ENCODE measurements at places on chromosomes 4 and X.

GRCh38 chr4:137651128-137651527, 118.8 kb upstream of the PCDH18 start:
- no peak for DNase-seq

GRCh38 chrX:13092455-13092941, 48.1 kb upstream of the FAM9C start:
- DNase-seq = no peak

GRCh38 chr4:83618991-83619645, 83.2 kb downstream of the GPAT3 start:
- DNase-seq = no peak

GRCh38 chr4:74570095-74570494, 125.2 kb downstream of the AREG start:
- DNase-seq = no peak

DNA sequence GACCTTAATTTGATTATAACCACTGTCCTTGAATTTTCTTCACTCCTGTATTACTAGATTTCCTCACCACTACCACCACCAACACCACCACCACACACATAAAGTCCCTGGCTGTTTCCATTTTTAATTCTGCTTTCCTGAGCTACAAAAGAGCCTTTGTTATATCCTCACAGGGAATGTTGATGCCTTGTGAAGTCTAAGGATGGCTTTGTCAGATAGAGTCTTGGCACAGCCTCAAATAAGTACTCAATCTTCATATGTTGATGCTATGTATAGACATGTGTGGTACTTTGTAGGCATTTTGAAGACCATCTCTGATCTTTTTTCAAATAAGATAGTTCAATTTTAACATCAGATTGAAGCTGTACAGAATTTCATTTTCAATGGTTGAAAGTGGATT, 1016.7 kb upstream of the LCORL start:
- no peak for DNase-seq

DNA sequence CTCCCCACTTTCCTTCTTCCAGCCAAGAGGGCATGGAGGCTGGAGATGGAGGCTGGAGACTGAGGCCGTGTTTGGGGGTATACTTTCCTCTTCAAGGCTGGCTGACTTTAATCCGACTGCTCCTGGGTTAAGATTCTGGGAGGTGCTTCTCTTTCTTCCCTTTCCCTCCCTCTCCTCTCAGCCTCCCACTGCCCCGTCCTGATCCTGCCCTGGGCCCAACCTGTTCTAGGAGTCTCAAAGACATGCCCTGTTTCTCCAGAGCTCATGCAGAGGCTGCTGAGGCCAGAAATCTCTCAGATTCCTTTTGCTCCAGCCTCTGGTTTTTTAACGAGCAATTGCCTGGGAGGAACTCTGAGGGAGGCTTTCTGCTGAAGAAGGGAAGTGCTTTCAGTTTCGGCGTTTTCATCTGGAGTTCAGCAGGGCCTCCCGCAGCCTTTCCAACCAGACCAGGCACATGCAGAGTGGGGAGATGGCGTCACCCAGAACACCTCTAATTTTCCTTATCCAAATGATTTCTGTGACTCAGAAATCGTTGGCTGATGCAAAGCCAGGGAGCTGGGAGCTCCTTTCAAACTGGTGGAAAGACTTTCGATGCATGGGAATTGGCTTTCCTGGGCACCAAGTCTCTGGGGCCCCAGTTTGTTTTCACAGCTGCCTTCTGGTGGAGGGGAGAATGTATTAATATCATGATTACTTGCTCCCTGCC, 34.5 kb upstream of the FAM9C start:
- no peak for DNase-seq

GRCh38 chr4:57344296-57344695, 234.1 kb upstream of the IGFBP7 start:
- no peak for DNase-seq

DNA sequence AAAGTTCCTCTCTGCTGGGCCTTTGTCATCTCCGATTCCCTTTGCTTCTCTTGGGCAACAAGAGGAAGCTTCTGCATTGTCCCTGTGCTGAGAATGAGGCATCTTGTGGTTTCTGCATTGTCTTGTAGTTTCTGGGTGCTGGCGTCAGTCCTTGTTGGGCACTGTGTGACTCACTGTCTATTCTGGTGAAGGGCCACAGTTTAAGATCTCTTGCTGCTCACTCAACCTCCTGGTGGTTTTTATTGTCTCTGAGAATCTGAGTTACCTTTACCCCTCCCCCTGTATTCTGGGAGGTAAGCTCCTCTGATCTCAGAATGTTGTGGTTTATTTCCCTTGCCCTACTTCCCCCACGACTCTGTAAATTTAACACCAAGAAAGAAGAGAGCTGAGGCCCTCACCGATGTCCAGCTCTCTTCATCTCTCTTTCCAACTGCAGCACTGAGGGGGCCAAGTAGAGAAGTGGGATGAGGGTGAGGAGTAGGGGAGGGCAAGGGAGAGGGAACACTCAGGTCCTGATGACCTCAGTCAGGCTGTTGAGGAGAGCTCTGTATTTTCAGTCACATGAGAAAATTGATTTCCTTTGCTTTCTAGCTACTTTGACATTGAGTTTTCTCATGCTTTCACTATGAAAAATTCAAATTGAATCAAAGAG, 441.6 kb upstream of the PITX2 start:
- no peak for DNase-seq

GRCh38 chrX:103063191-103063845, 653 bp downstream of the BEX1 start:
- no peak for DNase-seq

DNA sequence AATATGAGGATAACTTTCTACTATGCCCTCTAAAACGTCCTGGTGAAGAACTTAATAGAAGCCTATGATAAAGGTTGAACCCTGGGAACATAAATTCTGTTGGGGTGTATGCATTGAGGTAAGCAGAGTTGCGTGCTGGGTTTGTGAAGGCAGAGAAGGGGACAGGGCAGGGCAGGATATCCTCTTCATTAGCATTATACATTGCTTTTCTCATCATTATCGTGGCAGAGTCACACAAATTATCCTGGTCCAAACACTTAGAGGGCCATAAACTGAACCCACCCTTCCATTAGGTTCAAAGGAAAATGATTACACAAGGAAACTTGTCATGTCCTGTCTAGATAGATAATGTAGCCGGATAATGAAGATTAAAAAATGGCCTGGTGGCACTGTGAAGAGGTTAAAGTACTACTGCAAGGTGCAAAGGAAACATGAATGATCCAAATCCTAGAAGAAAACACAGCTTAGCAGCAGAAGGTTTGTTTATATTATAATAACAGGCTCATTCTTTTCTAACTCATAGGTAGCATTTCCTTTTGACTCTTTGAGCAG, 189.1 kb downstream of the SPCS3 start:
- no peak for DNase-seq

GRCh38 chr4:18942874-18943273, 921.3 kb upstream of the LCORL start:
- no peak for DNase-seq

DNA sequence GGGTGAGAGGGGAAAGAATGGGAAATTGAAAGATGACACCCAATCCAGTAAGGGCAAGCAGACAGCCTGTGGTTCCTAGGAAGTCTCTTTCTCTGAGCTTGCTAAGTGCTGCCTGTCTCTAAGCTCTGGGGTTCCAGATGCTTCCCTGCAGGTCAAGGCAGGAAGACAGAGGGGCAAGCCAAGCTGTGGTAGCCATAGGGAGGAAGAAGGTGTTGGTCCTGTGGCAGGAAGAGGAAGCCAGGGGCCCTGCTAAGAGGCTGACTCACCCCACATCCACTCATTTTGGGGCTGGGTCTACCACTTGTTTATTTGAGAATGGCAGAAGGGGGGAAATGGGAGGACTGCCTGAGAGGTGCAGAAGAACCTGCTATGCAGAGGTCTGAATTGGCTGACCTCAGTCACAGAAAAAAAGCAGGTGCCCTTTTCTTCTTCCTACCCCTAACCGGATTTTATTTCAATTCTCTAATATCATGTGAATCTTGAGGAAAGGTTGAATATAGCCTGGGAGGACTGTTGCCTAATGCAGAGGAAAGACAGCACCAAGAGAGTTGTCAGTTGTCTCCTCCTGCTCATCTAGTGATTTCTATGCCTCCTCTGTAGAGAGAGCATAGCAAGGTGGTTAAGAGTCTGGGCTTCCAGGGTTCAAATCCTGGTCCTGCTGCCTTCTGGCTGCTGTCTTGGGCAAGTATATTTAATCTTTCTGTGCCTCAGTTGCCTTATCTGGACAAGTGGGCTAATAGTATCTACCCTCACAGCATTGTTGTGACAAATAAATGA, 27.4 kb downstream of the HOPX start:
- no peak for DNase-seq

DNA sequence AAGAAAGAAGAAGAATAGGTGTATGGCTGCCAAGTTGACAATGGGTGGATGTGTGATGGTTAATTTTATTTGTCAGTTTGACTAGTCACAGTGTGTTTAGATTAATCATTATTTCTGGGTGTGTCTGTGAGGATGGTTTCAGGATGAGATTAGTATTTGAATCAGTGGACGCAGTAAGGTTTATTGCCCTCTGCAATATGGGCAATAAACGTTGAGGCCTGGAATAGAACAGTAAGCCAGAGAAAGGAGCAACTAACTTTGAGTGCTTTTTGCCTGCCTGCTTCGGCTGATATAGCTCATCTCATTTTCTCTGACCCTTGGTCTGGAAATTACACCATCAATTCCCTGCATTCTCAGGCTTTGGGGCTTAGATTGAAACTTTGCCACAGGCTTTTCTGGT, 140.8 kb upstream of the SPANXN4 start:
- no peak for DNase-seq

- DNase-seq = no peak
These were observed 20.3 kb downstream of the NPY2R start for GRCh38 chr4:155228713-155229112.

GRCh38 chr4:168408620-168409019, 71.7 kb downstream of the DDX60L start:
- no peak for DNase-seq

DNA sequence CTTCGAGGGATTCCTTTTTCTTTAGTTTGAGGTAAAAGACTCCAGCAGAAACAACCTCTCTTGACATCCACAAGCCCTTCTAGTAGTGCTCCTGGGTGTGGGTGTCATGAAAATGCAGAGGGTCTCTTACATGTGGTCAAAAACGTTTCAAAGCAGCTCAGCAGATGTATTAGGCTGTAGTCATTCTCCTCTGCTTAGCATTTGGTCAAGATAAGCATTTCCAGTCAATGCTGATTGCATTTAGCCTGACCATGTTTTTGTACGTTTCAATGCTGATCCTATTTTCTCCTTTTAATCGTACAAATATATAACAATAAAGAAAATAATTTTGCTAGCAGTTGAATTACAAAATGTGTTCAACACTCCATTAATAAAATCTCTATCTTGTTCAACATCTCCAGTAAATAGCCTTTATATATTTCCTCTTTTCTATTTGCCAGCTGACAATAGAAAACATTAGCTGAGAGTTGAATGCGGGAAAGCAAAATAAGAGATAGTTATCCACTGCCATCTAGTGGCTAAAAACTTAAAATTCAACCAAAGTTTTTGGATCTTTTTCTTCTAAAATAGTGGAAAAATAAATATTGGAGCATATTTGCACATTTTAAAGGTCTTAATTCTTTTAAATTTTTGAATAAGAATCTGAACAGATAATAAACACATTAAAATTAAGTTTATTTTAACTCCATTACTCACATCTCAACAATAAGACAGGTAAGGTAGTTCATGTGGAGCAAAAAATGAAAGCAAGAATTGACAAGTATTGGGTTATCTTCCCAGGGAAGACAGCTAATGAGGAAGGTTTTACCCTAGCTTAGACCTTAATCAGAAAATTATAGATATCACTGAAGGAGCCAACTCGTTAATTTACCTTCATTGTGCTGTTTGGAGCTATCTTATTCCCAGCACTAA, 15.2 kb upstream of the PACRGL start:
- DNase-seq = no peak

GRCh38 chr4:101792056-101792590, 1.6 kb downstream of the BANK1 start:
- no peak for DNase-seq

GRCh38 chr4:129446074-129446473, 350.1 kb downstream of the C4orf33 start:
- DNase-seq = no peak

GRCh38 chrX:118225711-118226428, 109.3 kb upstream of the KLHL13 start:
- no peak for DNase-seq

- no peak for DNase-seq
These were observed 54.0 kb downstream of the SLC9A7 start for GRCh38 chrX:46704767-46705386.

DNA sequence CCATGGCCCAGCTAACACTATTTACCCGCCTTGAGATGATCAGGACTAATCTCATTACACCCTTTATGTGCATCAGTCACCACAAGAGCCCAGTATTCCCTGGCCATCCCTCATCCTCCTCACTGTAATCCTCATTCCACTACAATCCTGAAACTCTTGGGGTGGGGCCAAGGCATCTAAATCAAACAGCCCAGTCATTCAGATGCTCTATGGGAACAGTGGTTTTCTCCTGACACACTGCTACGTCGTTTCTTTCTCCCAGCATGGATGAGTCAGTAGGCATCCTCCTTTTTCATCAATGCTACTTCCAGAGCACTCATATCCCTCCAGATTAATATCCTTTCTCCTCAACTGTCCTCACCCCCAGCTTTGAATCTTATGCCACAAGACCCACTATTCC, 5.6 kb downstream of the SDAD1 start:
- no peak for DNase-seq

- no peak for DNase-seq
These were observed 50.2 kb downstream of the LEF1 start for GRCh38 chr4:108118505-108118904.

DNA sequence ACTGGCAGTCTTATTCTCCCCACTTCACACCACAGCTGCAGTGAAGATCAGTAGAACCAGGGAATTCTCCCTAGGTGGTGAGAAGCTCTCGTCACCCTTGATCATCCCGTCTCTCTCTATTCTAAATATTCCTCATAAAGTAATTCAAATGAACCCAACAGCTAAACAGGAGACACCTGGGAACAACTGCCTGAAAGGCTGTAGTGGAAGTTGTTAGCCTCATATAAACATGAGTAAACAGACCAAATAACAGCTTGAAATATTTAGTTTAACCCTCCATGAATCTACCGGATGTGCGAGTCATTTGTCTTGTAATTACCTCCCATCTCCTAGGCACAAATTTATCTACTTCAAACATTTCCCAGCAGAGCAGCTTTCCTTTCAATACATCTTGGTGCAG, 30.4 kb upstream of the APELA start:
- no peak for DNase-seq

DNA sequence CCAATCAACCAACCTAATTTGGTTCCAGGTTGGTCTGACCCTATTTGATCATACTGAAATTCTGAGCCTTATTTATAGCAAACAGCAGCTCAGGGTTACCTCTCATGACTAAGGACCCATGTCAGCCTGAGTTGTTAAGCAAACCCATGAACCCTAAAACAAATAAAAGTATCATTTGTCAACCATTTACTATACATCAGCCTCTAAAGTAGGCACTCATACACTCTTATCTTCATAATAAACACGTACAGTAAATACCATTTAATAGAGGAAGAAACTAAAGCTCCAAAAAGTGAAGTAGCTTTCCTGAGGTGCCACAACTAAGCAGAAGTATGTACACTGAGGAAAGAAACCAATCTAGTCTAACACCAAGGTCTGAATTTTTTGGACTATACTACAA, 25.2 kb downstream of the MANBA start:
- no peak for DNase-seq
